Cortex of kidney (tissue), 1 donor: ENCODE measurements at places on chromosomes 11 and 22.

DNA sequence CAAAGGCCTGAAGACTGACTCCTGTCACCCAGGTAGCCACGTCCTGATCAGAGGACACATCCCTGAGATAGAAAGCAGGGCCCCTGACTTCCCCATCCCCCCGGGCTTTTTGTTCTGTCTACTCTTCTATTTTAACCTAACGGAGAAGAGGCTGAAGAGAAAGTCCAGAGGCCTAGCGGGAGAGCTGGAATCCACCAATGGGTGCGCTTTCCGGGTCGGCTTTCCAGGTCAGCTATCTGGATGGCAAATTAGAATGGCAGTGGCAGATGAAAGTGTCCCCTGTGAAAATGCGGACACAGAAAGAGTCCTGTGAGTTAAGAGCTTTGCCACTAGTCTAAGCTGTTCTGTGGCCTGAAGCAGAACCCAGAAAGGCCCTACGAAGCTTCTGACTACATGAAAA lies 13.1 kb upstream of the SERPING1 start:
- DNase-seq = no peak

- DNase-seq = no peak
These were observed 41.0 kb upstream of the PRDM11 start for GRCh38 chr11:45105233-45105983.

- DNase-seq = no peak
These were observed 8.7 kb downstream of the APOL5 start for GRCh38 chr22:35726398-35726797.

DNA sequence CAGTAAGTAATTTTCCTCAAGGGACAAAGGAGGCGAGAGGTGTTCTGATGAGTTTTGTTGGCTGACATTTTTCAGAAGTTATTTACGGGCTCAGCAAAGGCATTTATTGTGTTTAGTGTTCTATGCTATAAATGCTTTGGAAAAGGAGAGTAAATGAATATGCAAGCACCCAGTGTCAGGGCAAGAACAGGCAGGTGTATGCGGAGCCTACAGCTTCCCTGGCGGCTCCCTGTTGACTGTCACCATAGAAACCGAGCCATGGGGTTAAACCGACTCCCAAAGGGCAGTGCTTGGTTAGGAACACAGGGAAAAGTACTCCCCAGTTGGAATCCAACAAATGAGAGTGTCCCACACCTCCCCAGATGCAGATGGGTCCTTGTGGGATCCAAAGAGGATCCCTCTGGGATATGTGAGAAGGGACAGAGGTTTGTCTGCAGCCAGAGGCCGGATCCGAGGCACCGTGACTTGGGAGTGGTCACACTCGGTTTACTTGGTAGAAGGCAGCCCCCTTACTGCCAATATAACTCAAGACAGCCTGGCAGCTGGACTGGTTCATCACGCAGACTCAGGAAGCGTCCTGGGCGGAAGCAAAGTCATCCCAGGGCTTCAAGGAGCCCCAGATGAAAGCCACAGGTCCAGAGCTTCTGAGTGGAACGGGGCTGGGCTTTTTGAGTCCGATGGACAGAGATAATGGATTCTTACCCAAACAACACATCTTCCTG lies 329.7 kb downstream of the CTTN start:
- DNase-seq = no peak

- no peak for DNase-seq
These were observed 4.4 kb downstream of the SLC2A11 start for GRCh38 chr22:23862103-23862502.

- no peak for DNase-seq
These were observed 26.7 kb upstream of the ETS1 start for GRCh38 chr11:128614026-128614425.

DNA sequence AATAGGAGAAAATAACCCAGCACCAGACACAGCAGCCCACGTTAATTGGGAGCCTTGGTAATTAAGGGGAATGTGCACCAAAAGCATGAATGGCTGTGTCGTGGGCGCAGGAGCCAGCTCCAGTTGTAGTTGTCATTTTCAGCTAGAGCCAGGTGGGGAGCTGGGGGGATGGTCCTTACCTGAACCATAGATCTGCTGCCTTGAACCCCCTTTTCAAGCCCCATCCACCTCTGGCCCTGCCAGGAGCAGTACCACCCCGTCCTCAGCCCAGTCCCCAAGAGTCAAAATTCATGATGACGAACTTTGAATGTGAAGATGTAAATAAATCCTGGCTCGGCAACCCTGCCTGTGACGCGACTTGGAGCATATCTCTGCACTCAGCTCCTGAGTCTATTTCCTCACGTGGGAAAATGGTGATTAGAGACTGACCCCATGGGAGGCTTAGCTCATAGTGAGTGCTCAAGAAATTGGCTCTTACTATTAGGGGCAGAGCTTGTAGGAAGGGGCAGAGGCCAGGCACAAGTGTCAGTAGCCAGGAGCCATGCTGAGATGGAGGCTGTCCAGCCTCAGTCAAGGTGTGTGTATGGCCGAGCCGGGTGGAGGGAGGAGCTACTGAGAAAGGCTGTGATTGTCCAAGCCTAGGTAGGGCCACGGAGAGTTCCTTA lies 794 bp upstream of the FXYD6 start:
- no peak for DNase-seq
